ENCODE measurements at places on chromosomes 16 and 17.

- DNase-seq = no peak
Observed at GRCh38 chr17:73118951-73119391, 26.5 kb upstream of the SLC39A11 start.

- no peak for DNase-seq
Observed at GRCh38 chr17:29155227-29155965, 24.8 kb downstream of the MYO18A start.

GRCh38 chr17:77827511-77827910 is 131.0 kb upstream of the TNRC6C start:
- DNase-seq = no peak

GRCh38 chr17:44065668-44066203 is 735 bp downstream of the LSM12 start:
- no peak for DNase-seq

- no peak for DNase-seq
Observed at GRCh38 chr17:68176718-68177117, 71.1 kb upstream of the AMZ2 start.
